GM23338 (cell line): ENCODE measurements at places on chromosomes 6 and 20. TPM values are rescaled to one million over a fixed set of nuclear protein-coding genes. Genes with fewer than 3 reads are reported as not detected.

- no peak overlapping the region for H3K4me3 ChIP-seq
- H3K27ac ChIP-seq: peak overlapping the region; percentile 41; the same call in 1 of the 2 replicates
- no peaks in the 10 kb centered on the region; the same call in 1 of the 2 replicates for H3K4me1 ChIP-seq
- H3K36me3 ChIP-seq: no peaks in the 10 kb centered on the region
- no peak for DNase-seq
- no peaks in the 10 kb centered on the region for H3K27me3 ChIP-seq
Measured at GRCh38 chr6:138240476-138241245, 22.4 kb upstream of the PBOV1 start.

SLC17A4 gene
- not detected in 2 replicates for total RNA-seq

DNA sequence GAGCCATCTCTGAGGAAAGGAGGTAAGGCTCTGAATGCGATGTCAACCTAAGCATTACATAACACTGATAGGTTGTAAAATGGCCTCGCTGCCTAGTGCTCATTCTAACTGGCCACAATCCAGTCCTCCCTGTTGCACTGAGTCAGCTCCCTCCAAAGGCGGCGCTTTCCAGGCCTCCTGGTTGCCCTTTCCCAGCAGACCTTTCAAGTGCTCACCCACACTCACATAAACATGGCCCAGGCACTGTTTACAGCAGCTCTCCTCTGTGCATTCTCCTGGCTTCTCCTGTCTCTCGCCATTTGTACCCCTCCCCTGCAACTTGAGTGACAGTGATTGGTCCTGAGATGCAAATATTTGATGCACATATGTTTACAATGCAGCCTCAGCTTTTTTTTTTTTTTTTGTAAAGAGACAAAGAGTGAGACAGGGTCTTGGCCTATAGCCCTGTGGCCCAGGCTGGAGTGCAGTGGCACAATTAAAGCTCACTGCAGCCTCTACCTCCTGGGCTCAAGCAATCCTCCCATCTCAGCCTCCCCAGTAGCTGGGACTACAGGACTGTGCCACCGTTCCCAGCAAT lies 36.8 kb upstream of the PRND start:
- no peak overlapping the region for H3K27ac ChIP-seq
- H3K27me3 ChIP-seq: peaks cover 9% of the 10 kb centered on the region
- no peaks in the 10 kb centered on the region for H3K36me3 ChIP-seq
- H3K4me3 ChIP-seq: no peak overlapping the region
- H3K4me1 ChIP-seq: peaks cover 30% of the 10 kb centered on the region
- no peak for DNase-seq

GRCh38 chr6:161630674-161631073 lies 356.8 kb upstream of the AGPAT4 start:
- no peaks in the 10 kb centered on the region for H3K27me3 ChIP-seq
- no peak overlapping the region for H3K4me3 ChIP-seq
- DNase-seq: no peak
- H3K4me1 ChIP-seq: no peaks in the 10 kb centered on the region
- H3K36me3 ChIP-seq: no peaks in the 10 kb centered on the region

DNA sequence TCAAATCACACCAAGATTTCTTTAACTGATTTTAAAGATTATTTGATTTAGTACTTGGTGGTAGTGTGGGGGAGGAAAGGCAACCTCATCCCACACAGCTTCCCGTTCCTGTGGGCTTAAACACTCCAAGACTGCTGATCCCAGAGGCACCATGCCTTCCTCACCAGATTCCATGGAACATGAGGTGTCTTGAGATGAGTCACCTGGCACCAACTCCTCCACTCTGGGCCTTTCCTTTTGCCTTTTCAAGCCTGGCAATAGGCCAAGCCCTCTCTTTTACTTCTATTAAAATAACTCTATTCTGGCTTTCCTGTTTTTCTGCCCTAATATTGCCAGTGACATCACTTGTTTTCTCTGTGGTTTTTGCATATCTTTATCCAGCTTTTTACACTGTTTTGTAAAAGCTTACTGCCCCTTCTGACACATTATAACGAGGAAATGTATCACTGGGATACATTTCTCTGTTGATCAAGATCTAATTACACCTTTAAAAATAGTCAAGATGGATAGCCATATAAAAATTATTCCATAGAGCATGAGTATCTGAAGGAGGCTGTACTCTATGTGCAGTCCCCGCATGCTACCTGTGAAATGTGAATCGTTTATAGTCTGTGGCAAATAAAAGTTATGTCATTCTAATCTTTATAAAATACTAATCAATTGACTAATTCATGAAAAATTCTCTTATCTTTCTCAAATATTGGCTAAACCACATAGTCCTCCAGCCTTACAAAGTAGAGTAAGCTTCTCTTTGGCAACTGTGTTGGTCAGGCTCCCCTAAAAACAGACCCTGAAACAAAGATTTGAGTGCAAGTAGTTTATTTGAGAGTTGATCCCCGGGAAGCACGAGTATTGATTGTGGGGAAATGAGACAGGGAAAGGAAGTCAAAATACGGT lies 257.8 kb upstream of the KCNQ5 start:
- no peak overlapping the region for H3K4me3 ChIP-seq
- no peaks in the 10 kb centered on the region for H3K27me3 ChIP-seq
- no peak overlapping the region for H3K27ac ChIP-seq
- no peak for DNase-seq

DNA sequence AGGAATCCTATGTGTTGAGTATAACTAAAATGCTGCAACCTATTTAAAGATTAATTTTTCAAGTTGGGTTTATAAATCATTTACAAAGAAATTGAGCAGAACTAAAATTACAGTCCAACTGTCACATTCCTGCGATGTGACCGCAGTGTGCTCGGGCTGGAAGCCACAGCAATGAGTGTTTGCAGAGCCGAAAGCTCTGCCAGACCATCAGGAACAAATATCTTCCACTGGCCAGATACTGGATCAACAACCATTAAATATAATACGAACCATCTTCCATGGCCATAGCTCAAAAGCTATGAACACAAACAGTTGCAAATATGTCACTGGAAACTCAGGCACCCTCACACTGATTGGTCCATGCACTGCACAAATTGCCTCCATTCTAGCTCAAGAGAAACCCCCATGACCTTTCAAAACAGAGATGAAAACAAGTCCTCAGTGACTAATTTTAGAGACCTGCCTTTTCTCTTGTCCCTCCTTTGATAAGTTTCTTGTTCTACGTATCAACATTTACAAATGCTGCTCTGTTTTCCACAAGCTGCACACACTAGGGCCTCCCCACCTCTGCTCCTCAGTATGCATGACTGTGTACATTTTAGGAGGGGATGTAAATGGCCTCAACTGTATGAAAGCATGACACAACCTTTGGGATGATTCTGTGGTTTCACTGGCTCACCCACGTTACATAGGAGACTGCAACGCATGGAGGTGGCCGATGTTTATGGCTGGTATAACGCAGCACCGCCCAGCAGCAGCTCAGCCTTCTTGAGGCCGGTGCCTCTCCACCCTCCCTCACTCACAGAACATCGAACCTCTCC lies 171.7 kb downstream of the WDR27 start:
- H3K4me3 ChIP-seq: no peak overlapping the region
- H3K4me1 ChIP-seq: no peaks in the 10 kb centered on the region
- H3K27me3 ChIP-seq: no peaks in the 10 kb centered on the region
- H3K27ac ChIP-seq: no peak overlapping the region

DNA sequence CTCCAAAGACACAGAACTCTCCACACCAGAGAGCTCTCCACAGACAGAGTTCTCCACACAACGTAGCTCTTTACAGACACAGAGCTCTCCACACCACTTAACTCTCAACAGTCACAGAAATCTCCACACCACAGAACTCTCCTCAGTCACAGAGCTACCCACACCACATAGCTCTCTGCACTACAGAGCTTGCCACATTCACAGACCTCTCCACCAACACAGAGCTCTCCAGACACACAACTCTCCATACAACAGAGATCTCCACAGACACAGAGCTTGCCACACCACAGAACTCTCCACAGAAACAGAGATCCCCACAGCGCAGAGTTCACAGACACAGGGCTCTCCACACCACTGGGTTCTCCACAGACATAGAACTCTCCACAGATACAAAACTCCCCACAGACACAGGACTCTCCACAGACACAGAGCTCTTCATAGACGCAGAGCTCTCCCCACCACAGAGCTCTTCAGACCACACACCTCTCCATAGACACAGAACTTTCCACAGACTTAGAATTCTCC lies 52.5 kb downstream of the ERMARD start:
- H3K4me3 ChIP-seq: no peak overlapping the region
- no peak for DNase-seq
- no peaks in the 10 kb centered on the region for H3K27me3 ChIP-seq
- H3K36me3 ChIP-seq: no peaks in the 10 kb centered on the region
- H3K27ac ChIP-seq: no peak overlapping the region

BANF2 gene
- not detected in 2 replicates for total RNA-seq

CFAP61 gene
- not detected in 2 replicates for total RNA-seq

DNA sequence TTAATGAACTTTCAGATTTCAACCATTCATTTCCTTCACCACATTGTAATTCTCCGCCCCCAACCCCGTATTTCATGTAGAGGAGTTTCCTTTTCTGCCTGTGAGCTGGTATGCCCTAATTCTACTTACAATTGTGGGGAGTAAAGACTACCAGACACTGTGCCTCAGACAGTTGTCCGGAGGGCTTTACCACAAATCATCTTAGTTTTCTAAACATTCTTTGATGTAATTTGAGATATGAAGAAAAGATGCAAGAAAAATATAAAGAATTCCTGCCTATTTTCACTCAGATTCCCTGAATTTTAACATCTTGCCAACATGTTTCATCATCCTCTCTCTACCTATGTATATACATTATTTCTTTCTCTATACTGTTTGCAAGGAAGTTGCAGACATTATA lies 28.3 kb upstream of the LOC128125822 start:
- H3K4me1 ChIP-seq: no peaks in the 10 kb centered on the region
- no peaks in the 10 kb centered on the region for H3K36me3 ChIP-seq
- no peak for DNase-seq

TMEM244 gene
- total RNA-seq: not detected in 2 replicates

DNA sequence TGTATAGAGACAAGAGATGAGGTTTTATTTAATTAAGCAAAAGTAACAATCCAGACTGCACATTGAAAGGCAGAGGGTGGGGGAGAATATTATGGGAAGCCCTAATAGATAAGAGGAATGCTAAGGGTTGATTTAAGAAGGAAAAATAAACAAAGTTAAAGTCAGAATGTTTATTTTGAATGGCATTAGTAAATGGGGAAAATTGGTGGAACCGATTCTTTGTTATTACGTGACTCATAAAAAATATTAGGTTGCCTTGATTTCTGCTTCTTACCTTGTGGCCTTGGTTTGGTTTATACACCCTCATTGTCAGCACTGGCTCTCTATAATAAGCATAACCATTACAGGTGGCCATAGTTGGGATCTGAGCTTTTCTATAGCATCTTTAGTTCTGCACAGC lies 674.8 kb upstream of the CITED2 start:
- H3K27me3 ChIP-seq: no peaks in the 10 kb centered on the region
- H3K27ac ChIP-seq: no peak overlapping the region
- no peak for DNase-seq

DNA sequence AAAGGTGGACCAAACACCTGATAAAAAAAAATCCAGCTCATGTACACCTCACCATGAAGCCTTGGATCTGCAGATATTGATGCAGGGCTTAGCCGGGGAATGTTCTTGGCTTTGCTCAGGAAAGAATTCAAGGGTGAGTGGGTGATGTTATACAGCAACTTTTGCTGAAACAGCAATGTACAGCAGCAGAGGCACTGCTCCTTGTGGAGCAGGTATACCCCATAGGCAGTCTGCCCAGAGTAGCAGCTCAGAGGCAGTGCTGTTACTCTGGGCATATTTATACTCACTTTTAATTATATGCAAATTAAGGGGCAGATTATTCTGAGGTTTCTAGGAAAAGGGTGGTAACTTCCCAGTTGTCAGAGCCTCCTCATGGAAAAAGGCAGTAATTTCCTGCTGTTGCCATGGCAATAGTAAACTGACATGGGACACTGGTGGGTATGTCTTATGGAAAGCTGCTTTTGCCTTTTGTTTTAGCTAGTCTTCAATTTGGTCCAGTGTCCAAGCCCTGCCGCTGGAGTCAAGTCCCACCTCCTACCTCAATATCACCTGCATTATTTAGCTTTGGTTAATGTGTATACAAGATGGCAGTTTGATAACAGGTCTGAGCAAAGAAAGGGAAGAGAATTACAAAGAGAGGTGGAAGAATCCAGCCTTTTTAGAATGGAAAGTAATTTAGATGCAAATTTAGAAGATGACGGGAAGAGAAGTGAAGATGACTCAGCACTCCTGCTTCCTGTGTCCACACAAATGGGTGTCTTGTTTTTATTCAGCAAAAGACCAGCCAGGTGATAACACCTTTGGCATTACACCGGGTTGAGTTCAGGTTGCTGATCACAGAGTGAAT lies 110.1 kb upstream of the JAG1 start:
- peak overlapping the region; percentile 48 for H3K27ac ChIP-seq
- no peak overlapping the region for H3K4me3 ChIP-seq
- no peaks in the 10 kb centered on the region for H3K27me3 ChIP-seq
- H3K4me1 ChIP-seq: peaks cover 31% of the 10 kb centered on the region
- peak; percentile 74 for DNase-seq

GRCh38 chr6:33168639-33169038 lies 23.6 kb downstream of the COL11A2 start:
- no peaks in the 10 kb centered on the region; the same call in 1 of the 2 replicates for H3K4me1 ChIP-seq
- no peaks in the 10 kb centered on the region for H3K27me3 ChIP-seq
- DNase-seq: no peak
- no peaks in the 10 kb centered on the region for H3K36me3 ChIP-seq
- no peak overlapping the region for H3K4me3 ChIP-seq

DNA sequence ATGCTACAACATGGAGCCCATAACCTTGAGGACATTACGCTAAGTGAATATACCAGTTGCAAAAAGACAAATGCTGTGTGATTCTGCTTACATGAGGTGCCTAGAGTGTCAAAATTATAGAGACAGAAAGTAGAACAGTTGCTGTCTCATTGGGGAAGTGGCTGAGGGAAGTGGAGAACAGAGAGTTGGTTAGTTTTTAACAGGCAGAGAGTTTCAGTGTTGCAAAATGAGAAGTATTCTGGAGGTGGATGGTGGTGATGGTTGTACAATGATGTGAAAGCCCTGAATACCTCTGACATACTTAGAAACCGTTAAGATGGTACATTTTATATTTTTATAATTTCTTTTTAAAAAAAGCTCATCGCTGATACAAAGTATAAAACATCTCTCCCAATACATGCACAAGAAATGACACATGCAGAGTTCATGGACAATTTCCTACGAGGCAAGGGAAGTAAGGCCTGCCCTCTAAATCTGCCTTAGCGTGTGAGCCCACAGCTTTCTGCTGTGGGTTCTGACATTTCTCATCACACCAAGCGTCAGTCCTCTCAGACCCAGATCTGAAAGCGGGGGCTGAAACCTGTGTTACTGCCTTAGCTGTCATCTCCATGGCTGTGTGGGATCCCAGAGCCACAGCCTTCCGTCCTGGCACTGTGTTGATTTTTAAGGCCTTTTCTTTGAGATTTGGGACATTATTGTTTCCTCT lies 126.0 kb downstream of the RNASET2 start:
- H3K4me3 ChIP-seq: no peak overlapping the region
- no peaks in the 10 kb centered on the region for H3K27me3 ChIP-seq
- no peaks in the 10 kb centered on the region for H3K4me1 ChIP-seq
- no peaks in the 10 kb centered on the region for H3K36me3 ChIP-seq

DNA sequence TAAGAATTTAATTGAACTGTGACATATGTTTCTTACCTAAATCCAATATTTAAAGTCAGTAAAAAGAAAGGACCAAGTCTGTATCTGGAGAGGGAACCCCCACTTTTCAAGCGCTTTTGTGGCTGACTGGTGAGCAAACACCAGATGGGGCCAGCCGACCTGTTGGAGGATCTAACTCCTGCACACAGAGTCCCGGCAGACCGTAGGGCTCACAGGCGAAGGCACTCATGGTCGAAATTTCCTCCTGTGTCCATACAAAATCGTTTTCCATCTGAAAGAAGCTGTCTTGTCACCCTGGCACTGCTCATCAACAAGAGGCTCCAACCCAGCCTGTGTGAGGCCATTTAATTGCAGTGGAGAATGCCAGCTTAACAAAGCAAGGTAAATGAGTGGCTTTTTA lies 94.0 kb downstream of the SCML4 start:
- peak; percentile 36 for DNase-seq
- no peak overlapping the region for H3K4me3 ChIP-seq
- H3K36me3 ChIP-seq: no peaks in the 10 kb centered on the region
- no peak overlapping the region for H3K27ac ChIP-seq
